ENCODE measurements at places on chromosomes 2 and 18.

DNA sequence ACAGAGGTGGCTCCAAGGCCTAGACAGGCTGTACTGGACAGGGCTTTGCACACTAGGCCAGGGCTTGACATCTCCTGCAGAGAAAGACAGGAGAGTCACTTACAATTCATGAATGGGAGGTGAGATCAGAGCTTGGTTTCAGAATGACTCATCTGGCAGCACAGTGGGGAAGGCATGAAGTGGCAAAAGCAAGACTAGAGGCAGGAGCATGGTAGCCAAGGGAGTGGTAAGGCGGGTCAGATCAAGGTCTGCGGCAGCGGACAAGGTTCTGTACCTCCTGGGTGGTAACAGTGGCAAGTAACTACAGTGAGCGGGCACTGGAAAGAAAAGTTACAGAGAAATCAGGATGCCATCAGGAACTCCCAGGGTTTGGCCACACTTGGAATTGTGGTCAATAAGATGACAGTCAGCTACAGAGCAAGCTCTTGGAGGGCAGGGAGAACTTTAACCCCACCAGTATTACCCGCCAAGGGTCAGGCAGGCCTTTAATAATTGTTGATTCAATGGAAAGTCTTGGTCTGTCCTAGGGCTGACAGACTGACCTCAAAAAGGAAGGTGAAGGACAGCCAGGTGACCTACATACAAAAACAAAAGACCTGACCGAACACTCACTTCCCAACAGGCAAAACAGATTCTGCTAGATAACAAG lies 5.7 kb downstream of the MCFD2 start:
- DNase-seq = peak; percentile 53

DNA sequence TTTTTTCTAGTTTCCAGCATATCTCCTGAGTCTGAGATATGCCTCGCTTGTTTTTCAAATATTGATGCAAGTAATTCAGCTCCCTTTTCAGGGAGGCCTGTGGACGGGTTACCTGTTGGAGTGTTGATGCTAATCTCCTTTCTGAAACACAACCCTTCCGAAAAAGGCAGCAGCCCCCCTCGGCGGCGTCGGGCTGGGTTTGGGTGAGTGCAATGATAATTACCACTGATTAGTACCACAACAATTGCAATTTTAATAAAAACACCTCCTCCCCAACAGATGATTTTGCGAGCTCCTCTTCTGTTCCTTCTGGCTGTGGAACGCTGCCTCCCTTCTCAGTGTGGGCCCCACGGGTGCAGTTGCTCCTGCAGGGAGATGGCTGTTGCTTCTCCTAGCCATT lies 66.3 kb downstream of the PTGR3 start:
- no peak for DNase-seq

DNA sequence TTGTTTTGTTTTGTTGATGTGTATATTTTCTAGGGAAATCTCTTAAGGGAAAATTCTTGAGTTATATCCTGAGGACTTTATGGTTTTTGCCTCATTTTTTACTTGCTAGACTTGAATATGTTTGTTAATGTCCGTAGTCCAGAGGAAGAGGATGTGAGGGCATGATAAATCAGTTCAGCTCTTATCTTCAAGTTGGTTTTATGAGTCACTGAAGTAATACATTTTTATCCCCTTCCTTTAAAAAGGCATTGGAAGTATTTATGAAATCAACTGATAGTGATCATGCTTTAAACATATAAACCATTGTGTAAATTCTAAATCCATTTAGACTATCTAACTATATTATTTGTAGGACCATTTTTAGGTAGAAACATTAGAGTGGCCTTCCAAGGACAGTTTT lies 43.9 kb upstream of the CYBRD1 start:
- DNase-seq = no peak

- no peak for DNase-seq
These were observed 152.9 kb upstream of the PGAP1 start for GRCh38 chr2:197079414-197079813.

DNA sequence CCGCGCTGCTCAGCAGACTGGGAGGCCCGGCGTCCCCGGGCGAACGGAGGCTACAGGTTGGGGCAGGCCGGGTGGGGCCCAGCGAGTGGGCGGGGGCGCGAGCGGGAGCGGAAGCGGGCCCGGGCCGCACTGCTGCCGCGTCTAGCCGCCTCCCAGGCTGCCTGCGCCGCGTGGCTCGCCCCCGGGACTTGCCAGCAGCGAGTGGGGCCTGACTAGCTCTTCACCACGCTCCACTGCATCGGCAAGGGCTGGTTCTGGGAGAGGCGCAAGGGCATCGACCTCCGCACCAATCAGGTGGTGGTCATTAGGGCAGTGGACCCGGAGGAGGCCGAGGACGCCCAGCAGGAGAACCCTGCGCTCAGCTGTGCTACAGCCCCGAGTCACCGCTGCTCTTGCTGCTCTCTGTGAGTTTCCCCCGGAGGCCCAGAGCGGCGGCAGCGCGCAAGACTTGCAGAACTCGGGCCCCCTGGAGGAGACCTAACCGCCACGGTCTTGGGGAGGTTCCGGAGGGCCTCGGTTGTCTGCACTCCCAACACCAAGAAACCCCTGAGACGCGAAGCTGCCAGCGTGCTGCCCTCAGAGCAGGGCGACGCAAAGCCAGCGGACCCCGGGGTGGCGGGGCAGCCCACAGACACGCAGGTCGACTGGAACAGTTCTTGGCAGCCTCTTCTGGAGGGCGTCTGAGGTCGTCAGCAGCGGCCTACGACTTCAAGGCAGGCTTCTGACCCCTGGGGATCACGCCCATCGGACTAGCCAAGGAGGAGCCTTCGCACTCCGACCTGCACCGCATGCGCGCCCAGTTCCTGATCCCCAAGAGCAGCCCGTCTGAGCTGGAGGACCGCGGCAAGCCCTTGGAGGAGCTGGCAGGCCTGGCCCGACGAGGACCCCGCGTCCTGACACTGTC lies 27.2 kb upstream of the PTPN2 start:
- no peak for DNase-seq

DNA sequence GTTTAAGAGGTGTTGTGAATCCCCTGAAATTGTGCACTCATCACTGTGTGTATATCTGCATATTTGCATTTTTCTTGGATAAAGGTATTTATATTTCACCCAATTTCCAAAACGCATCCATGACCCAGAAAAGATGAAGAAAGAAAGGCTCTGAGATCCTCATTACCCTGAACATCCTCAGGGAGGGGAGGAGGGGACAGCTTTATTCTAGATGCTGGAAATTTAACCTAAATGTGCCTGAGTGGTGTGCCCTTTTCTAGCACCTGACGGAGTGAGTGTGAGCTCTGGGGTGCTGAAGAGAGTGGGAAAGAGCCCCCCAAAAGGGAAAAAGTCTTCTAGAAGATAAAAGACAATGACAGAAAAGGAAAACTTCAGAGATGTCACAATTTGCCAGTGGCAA lies 20.8 kb downstream of the CNTNAP5 start:
- DNase-seq = no peak

- DNase-seq = no peak
These were observed 22.2 kb downstream of the TSN start for GRCh38 chr2:121777699-121778058.

Measured in T1000 (cell line).